ENCODE measurements at places on chromosomes 7 and 10.

DNA sequence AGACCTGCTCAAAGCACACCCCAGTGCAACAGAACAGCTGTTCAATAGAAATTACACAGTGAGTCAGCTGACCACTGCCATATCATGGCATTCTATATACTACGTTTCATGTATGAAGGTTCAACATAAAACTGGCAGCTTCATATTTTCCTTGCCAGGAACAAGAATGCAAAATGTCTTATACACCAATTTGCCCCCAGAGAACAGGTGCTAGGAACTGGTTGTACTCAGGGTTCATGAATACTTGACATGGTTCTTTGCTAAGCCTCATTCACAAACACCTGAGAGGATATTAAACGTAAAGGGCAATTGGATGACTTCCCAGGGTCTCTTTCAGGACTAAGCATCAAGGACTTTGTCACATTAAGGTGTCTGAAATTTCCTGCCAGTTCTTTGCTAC lies 6.9 kb downstream of the MYOF start:
- DNase-seq, result no peak

DNA sequence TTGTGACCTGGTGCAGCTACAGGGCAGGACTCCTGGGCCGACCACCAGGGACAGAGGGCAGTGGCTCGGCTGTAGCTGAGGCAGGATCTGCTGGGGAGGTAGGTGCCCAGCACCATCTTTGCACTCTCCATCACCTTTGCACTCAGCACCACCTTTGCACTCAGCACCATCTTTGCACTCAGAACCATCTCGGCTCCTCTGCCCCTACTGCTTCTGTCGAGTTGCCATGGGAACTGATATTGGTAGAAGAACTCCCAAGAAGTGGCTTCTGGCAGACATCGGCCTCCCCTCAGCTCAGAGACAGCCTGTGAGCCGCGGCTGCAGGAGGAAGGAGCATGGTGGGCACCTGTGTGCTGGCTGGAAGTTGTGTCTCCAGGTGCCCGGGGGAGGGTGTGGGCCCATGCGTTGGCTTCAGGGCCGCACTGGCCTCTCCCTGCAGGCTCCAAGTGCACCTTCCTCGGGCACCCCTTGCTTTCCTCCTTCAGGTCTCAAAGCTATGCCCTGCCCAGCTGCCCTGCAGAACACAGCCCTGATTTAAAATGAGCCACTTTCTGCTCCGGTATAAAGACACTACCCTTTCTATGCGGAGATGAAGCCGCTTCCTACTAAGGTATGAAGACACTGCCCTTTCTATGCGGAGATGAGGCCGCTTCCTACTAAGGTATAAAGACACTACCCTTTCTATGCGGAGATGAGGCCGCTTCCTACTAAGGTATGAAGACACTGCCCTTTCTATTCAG lies 514.5 kb downstream of the PTPRN2 start:
- DNase-seq, result no peak

DNA sequence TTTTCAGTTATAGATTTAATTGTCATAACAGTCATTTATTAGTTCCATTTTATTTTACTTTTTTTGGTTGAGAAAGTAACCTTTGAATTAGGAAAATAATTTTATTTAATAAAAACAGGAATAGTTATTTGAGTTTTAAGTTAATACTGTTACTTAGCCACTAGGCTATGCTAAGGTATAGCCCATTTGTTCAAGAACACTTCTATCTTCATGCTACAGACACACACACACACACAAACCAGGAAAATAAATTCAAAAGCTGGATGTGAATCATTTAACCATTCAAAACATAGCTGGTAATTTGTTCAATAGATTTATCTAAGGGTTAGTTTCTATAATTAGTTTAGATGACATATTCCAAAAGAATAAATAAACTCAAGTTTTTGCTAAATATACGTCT lies 148.4 kb downstream of the RNF133 start:
- DNase-seq, result no peak

DNA sequence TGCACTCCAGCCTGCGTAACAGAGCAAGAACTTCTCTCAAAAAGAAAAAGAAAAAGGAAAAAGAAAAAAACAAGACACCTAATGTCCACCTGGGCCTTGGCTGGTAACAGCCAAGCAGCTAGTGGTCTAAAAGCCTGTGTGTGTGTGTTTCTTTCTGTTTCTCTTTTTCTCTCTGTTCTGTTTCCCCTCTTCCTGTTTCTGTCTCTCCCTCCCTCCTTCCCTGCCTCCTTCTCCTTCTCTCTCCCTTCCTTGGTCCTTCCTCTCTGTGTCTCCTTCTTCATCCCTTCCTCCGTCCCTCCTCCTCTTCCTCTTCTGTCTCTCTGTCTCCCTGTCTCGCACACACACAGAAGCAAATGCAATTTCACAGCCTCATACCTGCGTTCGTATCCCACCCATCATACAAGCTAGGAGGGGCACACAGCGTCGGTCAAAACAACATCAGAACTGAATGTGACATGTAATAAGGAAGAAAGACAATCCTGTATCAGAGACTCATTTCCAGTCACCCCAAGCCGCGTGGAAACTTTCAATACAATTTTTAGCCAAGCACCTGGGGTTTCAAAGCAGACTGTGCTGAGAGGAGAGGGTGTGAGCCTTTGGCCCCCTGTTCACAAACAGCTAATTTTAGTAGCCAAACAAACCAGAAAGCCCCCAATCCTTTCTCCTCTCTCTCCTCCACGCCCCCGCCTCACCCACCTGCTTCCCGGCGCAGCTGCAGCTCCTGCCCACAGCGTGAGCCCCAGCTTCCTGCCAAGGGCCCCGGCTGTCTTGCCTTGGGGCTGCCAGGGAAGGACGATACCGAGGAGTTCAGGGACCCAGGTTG lies 50.2 kb upstream of the GNA12 start:
- no peak for DNase-seq

- DNase-seq, result no peak
Measured at GRCh38 chr10:62631241-62631640, 173.3 kb upstream of the ADO start.

GRCh38 chr10:10526846-10527245 lies 490.8 kb upstream of the CELF2 start:
- DNase-seq, result no peak

- no peak for DNase-seq
Measured at GRCh38 chr10:97948822-97949221, 81.6 kb downstream of the CRTAC1 start.

- DNase-seq, result no peak
Measured at GRCh38 chr7:138378741-138379559, 81.1 kb upstream of the TRIM24 start.

- DNase-seq, result no peak
Measured at GRCh38 chr10:103720328-103720963, 134.9 kb downstream of the SH3PXD2A start.

- no peak for DNase-seq
Measured at GRCh38 chr7:118003476-118003875, 130.2 kb upstream of the CTTNBP2 start.

DNA sequence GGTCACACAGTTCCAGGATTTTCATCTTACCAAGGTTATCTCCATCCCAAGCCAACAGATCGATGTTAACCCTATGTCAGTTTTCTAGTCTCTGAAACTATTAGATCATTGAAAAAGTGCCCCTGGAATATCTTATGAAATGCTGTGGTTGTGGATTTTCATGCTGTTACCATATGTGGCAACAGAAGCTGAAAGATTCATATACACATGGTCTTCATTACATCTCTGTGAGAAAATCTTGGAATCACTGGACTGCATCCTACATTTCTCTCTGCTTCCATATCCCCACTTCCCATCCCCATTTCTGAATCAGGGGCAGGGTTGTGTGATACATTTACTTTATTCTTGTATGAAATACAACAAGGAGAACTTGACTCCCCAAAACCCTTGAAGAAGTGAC lies 146.1 kb downstream of the SLC16A9 start:
- DNase-seq, result no peak

GRCh38 chr7:151188252-151188542 lies 1.1 kb upstream of the ASB10 start:
- no peak for DNase-seq

- DNase-seq, result no peak
Measured at GRCh38 chr10:114526504-114527238, 122.4 kb upstream of the AFAP1L2 start.

DNA sequence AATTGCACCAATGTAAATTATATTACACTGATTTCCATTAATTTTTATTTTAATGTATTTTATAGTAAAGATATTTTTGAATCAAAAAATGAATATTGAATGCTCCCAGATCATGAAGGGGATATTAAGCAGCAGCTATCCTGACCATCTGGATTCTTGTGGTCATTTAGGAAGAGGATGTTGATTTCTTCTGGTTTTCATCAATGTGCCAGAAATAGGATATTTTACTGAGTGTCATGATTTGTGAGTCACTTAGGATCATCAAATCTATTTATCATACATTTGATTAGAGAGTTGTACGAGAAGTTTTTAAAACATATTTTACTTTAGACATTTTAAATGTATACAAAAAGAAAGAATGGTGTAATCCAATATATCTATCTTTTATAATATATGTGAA lies 366.3 kb upstream of the CHRM2 start:
- no peak for DNase-seq

GRCh38 chr10:16314259-16314658 lies 122.6 kb upstream of the PTER start:
- no peak for DNase-seq

All from GM04503 (cell line).